Skeletal muscle cell (primary cell): ENCODE measurements at places on chromosomes 12 and 14.

GRCh38 chr12:101552277-101552676 lies 42.5 kb upstream of the MYBPC1 start:
- peak; percentile 26 for DNase-seq

DNA sequence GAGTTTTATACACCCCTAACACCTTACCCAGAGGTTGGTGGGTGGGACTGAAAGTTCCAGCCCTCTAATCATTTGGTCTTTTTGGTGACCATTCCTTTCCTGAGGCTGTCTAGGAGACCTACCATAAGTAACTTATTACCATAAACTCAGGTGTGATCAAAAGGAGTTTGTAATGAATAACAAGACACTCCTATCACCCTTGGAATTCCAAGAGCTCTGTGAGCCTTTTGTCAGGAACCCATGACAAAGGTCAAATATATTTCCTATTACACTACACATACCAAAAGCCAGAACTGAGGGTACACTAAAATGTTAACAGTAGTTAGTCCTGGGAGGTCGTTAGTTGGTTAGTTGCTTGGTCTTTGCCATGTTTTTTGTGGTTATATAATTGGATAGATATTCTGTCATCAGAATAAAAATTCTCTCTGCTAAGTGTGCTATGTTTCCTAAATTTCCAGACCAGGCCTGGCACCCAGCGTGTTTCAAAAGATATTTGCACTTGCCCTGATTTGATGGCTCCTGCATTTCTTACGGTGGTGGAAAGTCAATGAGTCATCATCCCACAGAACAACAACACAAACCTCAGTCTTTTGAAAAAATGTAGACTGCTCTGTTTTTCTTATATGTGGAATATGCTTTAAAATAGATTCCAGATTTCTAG lies 27.0 kb upstream of the AKAP5 start:
- peak; percentile 65 for DNase-seq

- no peak for DNase-seq
Measured at GRCh38 chr12:94318181-94318580, 141.5 kb downstream of the CEP83 start.

- DNase-seq = no peak
Measured at GRCh38 chr14:33120341-33120740, 181.7 kb downstream of the NPAS3 start.

DNA sequence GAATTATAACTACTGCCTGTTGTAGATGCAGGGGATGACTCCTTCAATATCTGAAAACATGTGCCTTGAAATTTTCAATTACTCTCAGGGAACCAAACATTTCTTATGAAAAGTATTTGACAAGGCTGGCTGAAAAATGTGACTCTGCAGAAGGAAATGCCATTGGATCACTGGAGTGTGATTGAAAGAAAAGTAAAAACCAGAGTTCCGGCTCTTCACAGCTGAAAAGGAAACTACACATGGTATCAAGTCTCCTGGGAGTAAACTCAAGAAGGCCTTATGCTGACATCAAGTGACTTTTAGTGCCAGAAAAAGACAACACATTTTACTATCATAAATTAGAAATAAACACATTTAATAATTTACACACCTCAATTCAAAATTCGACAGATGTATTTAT lies 693.0 kb downstream of the LRFN5 start:
- DNase-seq = no peak

DNA sequence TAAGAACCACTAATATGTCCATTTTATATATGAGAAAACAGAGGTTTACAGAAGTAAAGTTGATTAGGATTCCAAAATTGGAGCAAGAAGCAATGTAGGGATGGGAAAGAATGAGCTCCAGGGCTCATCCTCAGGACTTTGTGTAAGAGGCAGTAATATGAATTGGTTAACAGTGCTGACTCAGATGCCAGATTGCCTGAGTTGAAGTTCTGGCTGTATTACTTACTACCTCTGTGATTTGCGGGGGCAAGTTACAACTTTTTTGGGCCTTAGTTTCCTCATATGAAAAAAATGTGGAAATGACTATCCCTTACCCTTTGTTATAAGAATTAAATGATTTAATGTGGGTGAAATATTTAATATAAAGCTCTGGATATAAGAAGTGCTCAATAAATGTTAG lies 35.1 kb upstream of the PPP2R5E start:
- DNase-seq = no peak

DNA sequence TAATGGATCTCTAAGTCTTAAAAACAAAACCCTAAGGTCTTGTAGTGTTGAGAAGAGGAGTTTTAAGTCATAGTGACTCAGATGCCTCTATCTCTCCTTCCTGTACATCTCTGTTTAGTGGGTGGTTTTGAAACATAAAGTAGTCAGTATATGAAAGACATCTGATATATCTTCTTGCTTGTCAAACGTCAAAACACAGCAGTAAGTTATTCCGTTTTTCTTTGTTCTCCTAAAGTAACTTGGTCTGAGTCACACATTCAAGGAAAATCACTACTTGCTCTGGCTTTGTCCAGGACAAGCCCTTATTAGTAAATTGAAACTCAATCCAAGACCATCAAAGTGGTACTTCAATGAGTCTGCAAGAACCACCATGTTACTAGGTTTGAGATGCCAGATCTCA lies 1172.5 kb downstream of the BCL11B start:
- DNase-seq = no peak

GRCh38 chr12:107007411-107007810 lies 20.5 kb upstream of the MTERF2 start:
- DNase-seq = no peak

DNA sequence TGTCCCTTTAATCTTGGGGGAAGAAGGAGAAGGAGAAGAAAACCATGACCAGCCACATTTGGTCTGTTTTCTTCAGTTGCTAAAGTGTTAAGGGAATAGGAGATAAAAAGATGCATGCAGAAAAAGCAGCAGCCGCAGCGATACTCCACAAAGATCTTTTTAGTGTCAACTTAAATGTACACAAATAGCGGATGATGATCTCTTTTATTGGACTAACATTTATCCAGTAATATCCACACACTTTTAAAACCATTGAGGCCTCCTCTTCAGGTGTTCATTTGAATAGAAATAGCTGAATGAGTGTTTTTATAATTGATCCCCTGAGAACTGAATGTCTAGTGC lies 83.5 kb downstream of the PAPOLA start:
- no peak for DNase-seq

DNA sequence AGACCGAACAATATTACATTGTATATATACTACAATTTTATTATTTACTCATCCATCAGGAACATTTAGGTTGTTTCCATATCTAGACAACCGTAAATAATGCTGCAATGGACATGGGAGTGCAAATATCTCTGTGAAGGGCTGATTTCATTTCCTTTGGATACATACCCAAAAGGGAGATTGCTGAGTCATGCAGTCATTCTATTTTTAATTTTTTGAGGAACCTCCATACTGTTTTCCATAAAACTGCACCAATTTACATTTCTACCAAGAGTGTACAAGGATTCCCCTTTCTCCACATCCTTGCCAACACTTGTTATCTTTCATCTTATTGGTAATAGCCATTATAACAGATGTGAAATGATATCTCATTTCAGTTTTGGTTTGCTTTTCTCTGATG lies 84.7 kb downstream of the SLC41A2 start:
- no peak for DNase-seq

DNA sequence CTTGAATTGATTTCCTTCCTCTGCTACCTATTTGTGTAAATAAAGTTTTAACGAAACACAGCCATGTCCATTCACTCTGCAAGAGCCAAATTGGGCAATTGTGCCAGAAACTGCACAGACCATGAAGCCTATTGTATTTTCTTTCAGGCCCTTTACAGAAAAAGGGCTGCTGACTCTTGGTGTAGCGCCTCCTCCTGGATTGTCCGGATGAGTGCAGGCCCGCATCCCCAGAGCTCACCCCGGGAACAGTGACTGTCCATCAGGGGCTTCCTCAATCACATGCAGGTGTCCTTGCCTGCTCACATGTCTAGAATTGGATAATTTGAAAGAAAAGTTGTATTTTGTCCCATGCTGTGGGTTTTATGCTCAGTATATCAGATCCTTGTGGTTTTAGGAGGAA lies 1282.2 kb downstream of the AACS start:
- DNase-seq = no peak

GRCh38 chr12:105418821-105419291 lies 88.4 kb downstream of the C12orf75 start:
- no peak for DNase-seq

DNA sequence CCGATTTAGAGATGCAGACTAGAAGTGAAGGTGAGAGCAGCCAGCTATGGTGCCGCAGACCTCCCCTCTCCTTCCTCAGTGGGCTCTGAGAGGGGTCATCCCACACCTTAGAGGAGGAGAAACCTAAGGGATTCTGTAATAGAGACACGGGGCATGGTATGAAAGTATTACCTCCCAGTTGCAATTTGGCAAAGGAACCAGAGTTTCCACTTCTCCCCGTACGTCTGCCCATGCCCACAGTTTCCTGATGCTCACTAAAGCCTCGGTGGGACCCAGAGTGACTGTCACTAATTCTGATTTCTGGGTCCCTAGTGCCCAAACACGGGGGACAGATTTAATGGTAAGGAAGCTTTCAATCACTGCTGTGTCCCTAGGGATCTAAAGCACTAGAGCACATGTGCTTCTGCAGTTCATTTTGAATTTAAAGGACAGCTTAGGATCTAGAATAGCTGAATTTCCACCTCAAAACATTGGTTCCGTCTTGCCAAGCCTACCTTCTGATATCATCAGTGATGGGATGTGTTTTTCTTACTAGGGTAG lies 44.1 kb downstream of the DAD1 start:
- DNase-seq = no peak

DNA sequence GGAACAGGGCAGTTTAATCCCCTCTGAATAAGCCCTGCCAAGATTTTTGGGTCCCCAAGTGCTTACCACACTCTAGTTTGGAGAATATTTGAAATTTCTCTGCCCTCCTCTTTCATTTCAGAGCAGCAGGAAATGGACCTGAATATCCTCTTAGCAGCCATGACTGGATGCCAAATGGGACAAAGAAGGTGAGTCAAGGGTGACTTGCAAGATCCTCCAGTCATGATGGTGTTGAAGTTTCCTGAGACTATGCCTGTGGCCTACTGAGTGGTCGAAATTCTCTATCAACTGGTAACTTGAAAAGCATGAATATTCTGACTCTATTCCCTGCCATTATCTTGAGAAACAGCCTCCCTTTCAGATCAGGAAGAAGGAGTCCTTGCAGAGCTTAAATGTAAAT lies 1674.7 kb upstream of the SEL1L start:
- no peak for DNase-seq
